Epithelial cell of proximal tubule (primary cell): ENCODE measurements at places on chromosomes 3 and 15.

- no peak for DNase-seq
These were observed 22.2 kb upstream of the RAF1 start for GRCh38 chr3:12686096-12686495.

- no peak for DNase-seq
These were observed 187.1 kb downstream of the RAP2B start for GRCh38 chr3:153349108-153349499.

DNA sequence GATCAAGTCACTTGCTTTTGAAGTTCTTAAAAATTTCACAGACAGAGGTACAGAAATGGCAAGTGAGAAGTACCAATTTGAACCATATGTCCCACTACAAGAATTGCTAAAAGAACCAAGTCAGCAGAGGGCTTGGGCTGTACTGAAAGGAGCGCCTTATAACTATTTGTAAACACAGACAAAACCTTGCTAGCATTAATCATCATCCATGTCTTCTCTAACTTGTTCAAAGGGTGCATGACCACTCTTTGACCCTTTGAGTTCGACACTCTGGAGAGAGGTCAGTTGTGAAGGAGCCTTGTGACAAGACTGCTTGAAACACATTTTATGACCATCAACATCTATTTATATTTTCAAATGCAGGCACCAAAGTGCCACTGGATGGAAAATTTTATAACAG, 191.7 kb downstream of the PDZRN3 start:
- no peak for DNase-seq

DNA sequence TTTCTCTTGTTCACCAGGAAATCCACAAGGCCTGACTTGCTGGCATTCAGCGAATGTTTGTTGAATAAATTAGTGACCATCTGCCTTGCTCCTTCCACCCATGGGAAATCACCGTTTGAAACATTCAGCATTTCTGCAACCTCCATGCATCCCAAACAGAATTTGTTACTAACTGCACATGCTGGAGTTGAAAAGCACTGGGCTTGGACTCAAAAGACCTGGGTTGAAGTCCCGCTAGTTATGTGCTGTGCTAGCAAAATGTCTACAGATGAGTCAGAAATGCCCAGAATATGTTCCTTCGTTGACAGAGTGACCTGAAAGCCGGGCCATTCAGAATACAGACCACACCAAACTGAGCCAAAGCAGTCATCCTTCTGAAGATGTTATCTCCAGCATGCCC, 144.6 kb downstream of the ALDH1A2 start:
- DNase-seq = peak; percentile 61

- DNase-seq = no peak
These were observed 732.8 kb upstream of the CFAP20DC start for GRCh38 chr3:59782664-59783063.

GRCh38 chr3:64971602-64972001, 283.8 kb upstream of the ADAMTS9 start:
- DNase-seq = no peak

DNA sequence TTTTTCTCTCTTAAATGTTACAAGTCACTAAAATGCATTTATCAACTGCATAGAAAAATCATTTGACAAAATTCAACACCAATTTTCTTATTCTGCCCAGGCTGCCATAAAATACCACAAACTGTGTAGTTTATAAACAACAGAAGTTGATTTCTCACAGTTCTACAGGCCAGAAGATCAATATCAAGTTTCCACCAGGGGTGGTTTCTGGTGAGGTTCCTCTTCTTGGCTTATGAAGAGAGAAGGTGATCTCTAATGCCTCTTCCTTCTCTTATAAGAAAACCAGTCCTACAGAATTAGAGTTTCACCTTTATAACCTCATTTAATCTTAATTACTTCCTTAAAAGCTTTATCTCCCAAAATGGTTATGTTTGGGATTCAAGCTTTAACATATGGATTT, 10.9 kb upstream of the CD200R1L start:
- DNase-seq = no peak

DNA sequence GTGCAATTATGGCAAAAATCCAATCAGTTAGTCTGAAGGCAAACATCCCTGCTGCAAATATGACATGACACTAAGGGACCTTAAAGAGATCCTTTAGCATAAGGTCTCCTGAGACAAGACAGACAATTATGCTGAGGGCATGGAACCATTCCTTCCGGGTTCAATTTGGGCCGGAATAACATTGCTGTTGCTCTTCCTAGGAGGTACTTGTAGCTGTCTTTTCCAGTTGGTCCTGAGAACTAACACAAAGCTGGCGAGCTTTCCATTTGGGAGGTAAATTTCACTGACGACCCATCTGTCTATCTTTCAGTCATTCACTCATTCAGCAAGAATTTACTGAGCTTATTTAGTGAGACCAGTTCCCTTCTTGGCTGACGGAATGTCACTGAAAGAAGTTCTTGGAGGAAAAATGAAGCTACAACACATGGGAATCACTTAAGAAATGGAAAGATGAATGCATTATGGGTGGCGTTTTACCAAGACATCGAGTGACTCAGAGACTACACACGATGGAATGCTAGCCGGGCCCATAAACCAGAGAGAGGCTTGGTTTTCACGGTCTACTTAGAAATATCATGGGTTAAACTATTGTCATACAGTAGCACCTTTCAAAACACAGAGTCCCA, 215.5 kb downstream of the PDZRN3 start:
- DNase-seq = no peak

DNA sequence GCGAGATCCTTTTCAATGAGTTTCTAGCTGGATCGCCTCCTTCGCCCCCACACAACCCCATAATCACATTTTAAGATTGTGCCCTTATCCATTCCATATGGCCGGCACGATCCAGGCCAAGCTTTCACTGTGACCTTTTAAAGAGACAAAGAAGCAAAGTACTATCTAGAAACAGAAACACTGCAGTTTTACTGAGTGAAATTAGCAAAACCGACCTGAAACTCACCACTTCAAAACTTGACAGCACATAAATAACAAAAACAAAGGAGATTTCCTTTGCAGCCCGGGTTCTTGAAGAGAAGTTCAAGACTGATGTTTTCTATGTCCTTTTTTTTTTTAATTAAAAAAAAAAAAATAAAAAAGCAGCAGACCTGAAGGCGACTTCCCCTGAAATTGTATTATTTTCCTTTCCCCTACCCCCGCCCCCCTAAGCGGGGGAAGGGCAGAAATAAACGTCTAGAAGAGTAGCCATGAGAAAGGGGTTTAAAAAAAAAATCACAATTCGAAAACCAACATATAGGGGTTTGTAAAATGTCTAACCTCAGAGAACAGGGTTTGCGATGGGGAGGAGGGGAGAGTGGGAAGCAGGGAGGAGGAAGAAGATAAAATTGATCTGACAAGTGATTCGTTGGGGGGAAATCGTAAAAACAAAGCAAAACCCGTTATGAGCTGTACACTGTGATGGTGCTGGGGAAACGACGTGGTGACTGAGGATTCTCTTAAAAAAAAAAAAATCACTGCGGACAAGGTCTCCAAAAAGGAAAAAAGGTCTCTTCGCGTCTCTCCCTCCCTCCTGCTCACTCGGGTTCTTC, 1.5 kb downstream of the SATB1 start:
- DNase-seq = no peak

- DNase-seq = no peak
These were observed 81.3 kb upstream of the ABI3BP start for GRCh38 chr3:101074518-101074917.

- DNase-seq = no peak
These were observed 132.9 kb downstream of the RYR3 start for GRCh38 chr15:33443708-33444107.

DNA sequence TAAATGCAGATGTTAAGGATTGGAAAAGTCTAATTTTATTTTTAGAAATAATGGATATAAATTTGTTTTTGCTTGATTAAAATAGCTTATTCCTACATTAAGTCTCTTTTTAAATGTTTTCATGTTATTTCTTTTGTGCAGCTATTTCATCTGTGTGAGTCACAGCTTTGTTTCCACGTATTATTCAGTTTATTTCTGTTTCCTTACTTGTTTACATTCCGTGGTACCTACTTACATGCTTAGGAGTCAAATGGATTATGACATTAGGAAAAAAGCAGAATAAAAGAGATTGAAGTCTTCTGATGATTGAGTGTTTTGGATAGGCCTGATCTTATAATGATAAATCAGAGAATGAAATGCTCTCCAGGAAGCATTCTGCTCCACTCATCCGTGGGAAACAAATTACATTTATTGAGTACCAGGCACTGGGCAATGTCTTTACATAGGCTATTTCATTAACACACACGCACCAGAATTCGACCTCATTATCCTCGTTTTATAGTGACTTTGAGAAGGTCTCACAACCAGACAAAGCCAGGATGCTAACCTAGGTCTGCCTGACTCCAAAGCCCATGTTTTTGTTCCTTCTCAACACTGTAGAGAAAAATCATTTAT, 38.1 kb upstream of the RASA2 start:
- no peak for DNase-seq

GRCh38 chr3:120569222-120570057, 26.7 kb upstream of the NDUFB4 start:
- no peak for DNase-seq

DNA sequence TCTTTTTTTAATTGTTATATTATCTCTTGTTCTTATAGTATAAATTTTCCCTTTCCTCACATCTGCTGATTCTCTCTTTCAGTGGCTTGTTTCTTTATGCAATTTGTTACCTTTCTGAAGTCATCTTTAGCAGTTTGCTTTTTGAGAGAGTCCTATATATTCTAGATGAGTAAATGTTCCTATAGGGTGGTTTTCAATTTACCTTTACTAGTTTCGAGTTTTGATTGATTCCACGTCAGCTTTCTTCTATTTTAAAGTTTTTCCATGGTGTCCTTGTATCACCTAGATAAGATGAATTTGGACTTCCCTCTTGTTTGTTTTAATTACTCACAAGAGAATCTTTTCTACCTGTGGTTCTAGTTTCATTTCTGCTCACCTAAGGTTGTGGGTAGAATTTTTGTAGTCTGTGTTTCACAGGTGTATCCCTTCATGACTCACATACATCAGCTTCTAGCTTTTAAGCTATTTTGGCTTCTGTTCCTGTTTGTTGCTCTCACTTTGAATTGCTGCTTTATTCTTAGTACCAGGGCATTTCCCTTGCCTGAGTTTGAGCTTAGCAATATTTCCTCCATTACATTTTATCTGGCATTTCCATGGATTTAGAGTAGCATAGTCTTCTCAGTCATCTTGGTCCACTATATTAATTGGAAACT, 6.4 kb downstream of the TEX9 start:
- DNase-seq = no peak

- DNase-seq = no peak
These were observed 620 bp upstream of the UBR1 start for GRCh38 chr15:43106486-43106829.

- no peak for DNase-seq
These were observed 14.1 kb upstream of the CXCR6 start for GRCh38 chr3:45929042-45929679.

- DNase-seq = no peak
These were observed 3.3 kb downstream of the WNT7A start for GRCh38 chr3:13876451-13877100.

- no peak for DNase-seq
These were observed 30.0 kb upstream of the NR2E3 start for GRCh38 chr15:71780115-71780976.

- no peak for DNase-seq
These were observed 90.1 kb downstream of the IGF2BP2 start for GRCh38 chr3:185734725-185735096.

DNA sequence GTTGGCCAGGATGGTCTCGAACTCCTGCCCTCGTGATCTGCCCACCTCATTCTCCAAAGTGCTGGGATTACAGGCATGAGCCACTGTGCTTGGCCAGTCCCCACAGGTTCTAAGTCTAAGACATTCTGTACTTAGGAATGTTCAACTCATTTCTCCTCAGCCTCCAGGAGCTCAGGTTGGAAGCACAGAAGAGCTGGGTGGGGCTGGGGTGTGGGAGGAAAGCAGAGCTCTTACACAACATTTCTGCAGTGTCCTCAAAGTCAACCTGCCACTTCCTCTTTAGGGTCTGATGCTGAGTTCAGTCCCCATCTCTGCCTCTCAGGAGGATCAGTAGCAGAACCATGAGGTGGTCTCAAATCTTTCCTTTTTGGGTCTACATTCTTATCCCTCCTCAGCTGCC, 75.5 kb downstream of the MRPL46 start:
- no peak for DNase-seq

DNA sequence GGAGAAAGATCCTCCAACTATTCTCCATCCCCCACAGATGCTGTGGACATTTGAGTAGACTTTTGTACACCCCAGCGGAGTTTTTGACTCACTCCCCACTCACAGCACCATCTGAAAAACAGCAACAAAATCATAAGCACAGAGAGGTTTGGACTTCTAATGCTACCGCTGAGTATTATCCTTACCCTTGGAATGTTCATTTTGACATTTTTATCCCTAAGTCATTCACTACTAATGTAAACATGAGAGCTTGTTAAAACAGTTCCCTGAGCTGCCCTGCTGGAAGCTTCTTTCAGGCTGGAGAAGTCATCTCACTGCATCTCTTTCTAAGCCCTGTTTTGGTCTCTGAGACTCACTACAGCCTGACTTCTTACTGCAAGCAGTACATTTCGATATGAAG, 1045.9 kb downstream of the MCTP2 start:
- DNase-seq = no peak
